ENCODE measurements at places on chromosomes 7 and 10. TPM values are rescaled to one million over a fixed set of nuclear protein-coding genes. Genes with fewer than 3 reads are reported as not detected.

GRCh38 chr10:132578287-132578951, 40.8 kb downstream of the INPP5A start:
- DNase-seq: no peak

GRCh38 chr10:89207181-89207800, at the start of gene CH25H:
Gene CH25H, minus strand, starts transcription at chr10:89207317. Its CDS starts 25 bp downstream, at chr10:89207292.
- peak; percentile 73 for DNase-seq

DNA sequence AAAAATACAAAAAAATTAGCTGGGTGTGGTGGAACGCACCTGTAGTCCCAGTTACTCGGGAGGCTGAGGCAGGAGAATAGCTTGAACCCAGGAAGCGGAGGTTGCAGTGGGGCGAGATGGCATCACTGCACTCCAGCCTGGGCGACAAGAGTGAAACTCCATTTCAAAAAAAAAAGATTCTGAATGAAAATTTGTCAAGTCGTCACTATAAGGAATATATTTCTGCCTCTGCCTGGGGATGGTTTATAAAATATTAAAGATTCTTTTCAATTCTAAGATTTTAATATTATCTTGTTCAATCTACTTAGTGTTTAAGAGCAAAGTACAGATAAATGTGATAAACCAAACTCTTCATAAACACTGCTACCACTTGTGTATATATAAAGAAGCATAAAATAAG, 147.3 kb downstream of the NRBF2 start:
- DNase-seq: no peak

DNA sequence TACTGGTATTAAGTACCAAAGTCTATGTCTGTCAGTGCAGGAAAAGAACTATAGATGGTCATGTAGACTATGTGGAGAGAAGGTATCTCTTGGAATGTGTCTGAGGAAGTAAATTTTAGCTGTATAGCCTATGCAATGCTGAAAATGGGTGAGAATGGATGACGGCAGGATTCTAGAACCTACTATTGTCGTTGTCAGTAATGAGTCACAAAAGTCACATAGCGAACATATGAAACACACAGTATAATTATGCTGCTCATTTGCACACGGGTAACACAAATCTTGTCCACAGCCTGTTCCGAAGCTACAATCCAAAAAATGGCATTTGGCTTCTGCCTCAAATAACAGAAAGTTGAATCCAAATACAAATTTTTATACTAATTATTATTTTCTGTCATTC, 33.6 kb upstream of the KMT2E start:
- no peak for DNase-seq

DNA sequence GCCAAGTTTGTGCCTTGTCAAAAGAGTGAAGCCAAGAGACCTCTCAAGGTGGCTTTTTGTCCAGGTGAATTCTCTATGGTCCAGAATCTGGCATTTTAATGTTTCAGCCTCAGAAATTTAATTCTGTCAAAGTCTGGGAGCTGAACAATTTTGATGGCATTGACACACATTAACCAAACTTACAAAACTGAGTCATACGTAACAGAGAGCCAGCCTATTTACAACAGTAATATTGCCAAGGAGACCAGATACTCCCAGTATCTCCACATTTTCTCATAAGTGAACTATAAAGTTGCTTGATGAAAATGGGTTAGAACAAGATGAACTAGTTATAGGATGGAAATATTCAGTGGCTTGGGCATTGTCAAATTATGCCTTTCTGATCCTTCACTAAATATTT, 43.8 kb downstream of the PDE6C start:
- no peak for DNase-seq

- no peak for DNase-seq
Observed at GRCh38 chr10:124316326-124316725, 102.4 kb downstream of the OAT start.

DNA sequence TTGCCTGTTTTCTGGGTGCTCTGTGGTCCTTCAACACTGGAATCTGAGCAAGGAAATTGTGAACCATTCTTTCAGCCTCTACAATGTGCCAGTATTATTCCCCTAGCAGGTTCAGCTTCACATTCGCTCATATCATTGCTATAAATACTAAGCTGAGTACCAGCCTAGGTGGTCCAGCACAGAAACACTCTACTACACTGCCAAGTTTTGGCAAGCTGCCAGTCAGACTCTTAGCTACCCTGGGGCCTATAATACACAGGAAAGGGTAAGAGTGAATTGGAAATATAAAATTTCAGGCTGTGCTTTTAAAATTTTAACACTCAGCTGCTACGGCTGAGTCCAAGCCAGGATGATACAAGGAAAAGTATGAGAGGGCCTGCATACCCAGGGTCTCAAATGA, 49.9 kb upstream of the PPP1R3A start:
- DNase-seq: no peak

- no peak for DNase-seq
Observed at GRCh38 chr7:70307544-70308106, 709.4 kb downstream of the AUTS2 start.

DNA sequence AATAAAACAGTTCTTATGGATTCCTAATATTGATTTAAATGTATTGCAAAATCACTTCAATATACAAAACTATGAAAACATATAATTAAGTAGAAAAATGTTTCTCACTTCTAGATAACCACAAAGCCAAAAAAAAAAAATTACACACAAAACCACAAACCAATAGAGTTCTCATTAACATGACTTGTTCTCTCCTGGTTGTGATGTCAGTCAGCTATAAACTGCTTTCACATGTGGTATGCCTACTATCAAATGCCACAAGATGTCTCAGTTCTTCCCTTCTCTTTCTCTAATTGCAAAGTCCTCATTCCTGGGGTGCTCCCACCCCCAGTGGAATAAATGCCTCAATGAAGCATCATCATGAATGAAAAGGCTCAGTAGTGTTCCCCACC, 16.6 kb downstream of the GNAI1 start:
- no peak for DNase-seq

- no peak for DNase-seq
Observed at GRCh38 chr10:58477122-58477521, 35.5 kb upstream of the BICC1 start.

DNA sequence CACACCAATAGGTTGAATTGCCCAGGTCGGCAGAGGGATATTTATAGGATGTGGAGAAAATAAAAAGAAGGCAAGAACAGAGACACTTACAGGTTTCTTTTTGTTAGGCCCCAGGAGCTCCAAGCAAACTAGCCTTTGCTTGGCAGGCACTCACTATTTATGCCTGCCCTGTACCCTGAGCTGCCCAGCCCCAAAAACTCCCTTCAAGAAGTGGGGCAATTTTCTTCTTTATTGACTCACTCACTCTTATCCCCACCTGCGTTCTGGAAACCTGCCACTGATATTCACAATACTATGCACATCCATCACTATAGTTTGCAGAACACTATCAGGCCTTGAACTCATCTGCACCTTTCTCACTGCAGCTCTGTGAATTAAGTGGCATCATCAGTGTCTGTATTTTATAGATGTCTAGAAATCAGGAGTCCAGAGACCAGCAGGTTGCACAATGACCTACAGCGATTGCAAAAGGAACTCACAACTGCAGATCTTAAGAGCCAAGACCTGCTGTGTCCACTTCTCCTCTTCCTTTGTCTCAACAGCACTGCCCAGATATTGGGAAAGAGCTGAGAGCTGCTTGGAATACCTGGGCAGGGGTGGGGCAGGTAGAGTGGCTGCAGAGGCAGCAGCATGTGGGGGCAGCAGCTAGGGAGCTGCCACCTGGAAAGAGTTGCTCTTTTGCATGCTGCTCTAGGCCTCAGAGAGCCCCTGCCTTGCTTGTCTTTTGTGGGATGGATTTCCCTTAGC, at the start of gene SFTPD:
Gene SFTPD (minus strand): TSS at position 130 of the 747 bp plus-strand sequence. CDS start 2,446 bp downstream, outside the sequence.
- no peak for DNase-seq

DNA sequence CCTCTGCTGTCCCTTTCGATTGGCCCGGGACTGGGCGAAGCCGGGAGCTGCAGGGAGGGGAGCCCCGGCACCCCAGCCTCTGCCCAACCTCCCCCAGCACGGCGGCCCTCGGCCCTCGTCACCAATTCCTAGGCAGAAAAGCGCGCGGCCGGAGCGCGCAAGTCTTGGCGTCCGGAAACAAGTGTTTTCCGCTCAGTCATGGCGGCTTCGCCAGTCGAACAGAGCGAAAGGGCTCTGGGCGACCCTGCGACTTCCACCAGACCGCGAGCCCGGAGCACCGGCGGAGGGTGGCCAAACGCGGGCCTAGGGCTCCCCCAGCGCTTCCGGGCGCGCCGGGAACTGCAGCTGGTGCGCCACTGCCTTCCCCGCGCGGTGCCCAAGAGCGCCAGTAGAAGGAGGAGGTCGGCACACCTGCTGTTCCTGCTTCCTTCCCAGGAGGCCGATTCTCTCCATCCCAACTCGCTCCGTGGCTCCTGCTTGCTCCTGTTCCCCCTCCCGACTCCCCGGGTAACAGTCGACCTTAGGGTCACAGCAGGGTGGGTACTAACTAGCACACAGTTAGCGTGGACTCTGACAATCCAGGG, 729.9 kb downstream of the ZWINT start:
- peak; percentile 34 for DNase-seq

DNA sequence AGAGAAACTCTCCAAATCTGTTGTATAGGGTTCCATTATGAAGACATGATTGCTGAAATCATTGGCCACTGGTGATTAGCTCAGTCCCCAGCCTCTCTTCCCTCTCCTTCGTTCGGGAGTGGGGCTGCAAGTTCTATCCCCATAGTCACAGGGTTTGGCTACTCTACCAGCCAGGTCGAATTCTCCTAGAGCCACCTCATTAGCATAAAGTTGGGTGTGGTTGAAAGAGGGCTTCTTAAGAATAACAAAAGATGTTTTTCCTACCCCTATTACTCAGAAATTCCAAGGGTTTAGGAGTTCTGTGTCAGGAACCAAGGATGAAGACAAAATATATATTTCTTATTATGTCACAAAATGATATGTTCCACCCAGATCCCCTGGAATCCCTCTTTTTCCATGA, 166.2 kb upstream of the YAE1 start:
- DNase-seq: no peak

DNA sequence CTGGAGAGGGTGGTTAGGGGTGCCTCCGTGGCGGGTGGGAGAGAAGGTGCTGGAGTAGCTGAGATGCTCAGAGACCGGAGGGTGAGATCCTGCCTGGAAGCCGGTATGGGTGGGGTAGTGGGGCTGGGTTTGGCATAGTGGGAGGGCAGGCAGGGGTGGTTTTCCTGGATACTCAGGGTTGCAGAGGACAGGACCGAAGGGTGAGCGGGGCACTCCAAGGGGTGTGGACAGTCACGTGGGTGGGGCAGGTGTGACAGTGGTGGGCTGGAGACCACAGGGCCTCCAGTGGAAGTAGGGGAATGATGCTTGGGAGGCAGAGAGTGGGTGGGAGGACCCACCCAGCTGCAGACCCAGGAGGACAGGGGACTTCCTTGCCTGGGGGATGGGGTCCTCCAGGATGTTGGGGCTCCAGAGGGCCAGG, 1.9 kb downstream of the SCART1 start:
- DNase-seq: no peak

DNA sequence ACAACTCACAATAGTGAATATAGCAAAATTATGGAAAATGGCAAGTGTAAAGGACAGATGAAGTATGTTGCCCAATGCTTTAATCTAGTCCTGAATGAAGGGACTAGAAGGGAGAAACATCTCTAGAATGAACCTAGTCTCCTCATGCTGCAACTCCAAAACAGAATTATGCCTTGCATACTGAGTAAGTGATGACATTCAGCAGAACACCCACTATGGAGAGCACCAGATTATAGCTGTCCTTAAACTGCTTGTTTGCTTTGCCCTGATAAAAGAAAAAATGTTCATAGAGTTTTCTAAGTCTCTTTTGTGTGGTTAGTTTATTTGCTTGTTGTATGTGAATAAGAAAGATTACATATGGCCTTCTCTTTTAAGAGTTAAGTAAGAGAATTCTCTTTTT, 7.8 kb upstream of the HGF start:
- DNase-seq: no peak

- DNase-seq: no peak
Observed at GRCh38 chr10:125883211-125883610, 2.1 kb upstream of the DHX32 start.

GRCh38 chr10:128625926-128626325, 499.7 kb upstream of the MKI67 start:
- DNase-seq: no peak

DNA sequence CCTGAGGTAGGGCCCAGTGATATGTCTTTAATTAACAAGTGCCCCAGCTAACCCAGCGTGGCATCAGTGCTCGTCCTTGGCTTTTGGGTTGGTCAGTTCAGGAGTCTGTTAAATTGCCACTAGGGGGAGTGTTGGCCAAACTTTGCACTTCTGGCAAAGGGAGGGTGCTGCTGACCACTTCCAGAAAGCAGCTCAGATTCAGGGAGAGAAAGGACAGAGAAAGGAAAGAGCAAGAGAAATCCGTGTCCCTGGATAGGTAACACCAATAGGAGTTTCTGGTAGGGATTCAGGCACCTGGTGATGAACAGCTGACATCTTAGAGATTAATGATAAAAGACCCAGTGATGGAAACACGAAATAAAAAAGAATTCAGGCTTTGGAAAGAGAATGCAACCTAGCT, 243.1 kb upstream of the AOAH start:
- peak; percentile 74 for DNase-seq

- no peak for DNase-seq
Observed at GRCh38 chr7:158366916-158367633, 220.5 kb downstream of the PTPRN2 start.

DNA sequence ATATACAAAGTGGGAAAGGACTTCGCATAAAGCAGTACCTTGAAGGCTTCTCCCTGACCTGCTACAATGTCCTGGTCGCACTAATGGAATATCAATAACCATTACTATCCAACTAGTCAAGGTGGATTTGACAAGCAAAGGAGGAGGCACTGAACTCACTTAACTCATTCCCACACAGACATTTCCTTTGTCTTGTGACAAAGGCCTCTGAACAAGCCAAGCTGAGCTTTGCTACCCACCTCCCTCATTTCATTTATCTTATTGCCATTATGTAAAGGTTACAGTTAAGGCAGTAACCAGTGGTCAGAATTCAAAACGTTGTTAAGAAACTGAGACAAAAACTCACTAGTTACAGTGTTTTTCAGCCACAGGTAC, 7.3 kb downstream of the ELMO1 start:
- DNase-seq: no peak

GRCh38 chr10:95836610-95837355, 71.0 kb upstream of the CC2D2B start:
- no peak for DNase-seq

- no peak for DNase-seq
Observed at GRCh38 chr10:103563231-103564115, 70.0 kb downstream of the NEURL1 start.

DNA sequence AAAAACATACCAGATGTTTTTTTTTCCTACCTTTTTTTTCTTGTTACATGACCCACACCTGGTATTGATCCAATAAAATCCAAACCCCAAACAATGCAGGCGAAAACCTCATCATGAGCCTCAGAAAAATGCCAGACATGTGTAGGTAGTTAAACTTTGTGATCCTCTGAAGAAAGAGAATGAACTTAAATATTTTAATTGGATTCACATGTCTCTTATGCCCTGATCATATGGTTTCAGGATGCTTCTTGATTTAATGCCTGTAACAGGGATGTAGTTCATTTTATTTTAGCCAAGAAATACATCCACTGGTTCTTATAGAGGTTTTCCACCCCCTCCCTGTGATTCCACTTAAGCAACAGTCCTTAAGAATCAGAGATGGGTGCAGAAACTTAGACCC, 451.6 kb downstream of the TYW1 start:
- no peak for DNase-seq

OR2A42 gene
- total RNA-seq: 0.17 TPM

ADAM22 gene
- 5.0 TPM for total RNA-seq

OR2A12 gene
- not detected for total RNA-seq

FAS gene
- total RNA-seq: 41.4 TPM

GRM3 gene
- not detected for total RNA-seq

POT1 gene
- total RNA-seq: 27.3 TPM

KIAA1549 gene
- 4.0 TPM for total RNA-seq

GPR158 gene
- 0.28 TPM for total RNA-seq
